ENCODE measurements at places on chromosomes 16 and 17. TPM values are rescaled to one million over a fixed set of nuclear protein-coding genes. Genes with fewer than 3 reads are reported as not detected.
A peak's percentile ranks its signal among the peaks of the same experiment; 100 is the strongest.

- no peak for DNase-seq
These were observed 468.6 kb upstream of the CCL2 start for GRCh38 chr17:33786478-33786877.

GRCh38 chr17:59345476-59345875, 14.0 kb downstream of the YPEL2 start:
- no peak for DNase-seq

GRCh38 chr16:29779474-29779873, 1.4 kb downstream of the ZG16 start:
- DNase-seq = no peak

DNA sequence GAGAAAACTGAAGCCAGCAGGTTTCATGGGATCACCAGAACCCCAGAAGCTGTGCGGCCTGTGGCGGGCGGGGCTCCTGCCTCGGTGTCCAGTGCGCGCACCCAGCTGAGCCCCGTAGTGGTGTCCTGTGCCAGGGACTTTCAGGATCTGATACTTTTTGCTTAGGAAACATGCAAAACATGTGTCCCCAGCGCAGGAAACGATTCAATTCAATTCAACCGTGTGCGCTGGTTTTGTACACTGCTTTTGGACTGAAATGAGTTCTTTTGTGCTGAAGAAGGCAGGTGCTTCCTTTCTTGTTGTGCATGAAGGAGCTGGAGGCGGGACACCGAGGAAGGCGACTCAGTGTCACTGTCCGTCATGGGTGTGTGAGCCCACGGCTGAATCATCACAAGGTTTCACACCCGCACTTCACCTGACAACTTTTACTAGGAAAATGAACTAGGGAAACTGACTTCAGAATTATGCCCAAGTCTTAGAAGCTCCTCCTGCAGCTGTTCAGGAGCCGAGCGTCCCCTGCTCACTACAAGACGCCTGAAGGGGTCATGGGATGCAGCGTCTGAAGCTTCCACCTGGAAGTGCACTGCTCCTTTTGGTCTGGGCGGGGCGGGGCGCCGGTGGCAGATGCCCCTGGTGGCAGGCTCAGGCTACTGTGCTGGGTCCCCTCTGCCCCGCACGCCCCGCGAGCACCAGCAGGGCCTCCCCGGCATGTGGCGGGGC, 31.4 kb upstream of the ZNF750 start:
- DNase-seq = no peak

GRCh38 chr17:80831491-80831890, 160.2 kb upstream of the CHMP6 start:
- no peak for DNase-seq

GRCh38 chr17:11580677-11581076, 17.6 kb upstream of the DNAH9 start:
- no peak for DNase-seq

GRCh38 chr17:65079489-65079900, 23.0 kb upstream of the GNA13 start:
- no peak for DNase-seq

DNA sequence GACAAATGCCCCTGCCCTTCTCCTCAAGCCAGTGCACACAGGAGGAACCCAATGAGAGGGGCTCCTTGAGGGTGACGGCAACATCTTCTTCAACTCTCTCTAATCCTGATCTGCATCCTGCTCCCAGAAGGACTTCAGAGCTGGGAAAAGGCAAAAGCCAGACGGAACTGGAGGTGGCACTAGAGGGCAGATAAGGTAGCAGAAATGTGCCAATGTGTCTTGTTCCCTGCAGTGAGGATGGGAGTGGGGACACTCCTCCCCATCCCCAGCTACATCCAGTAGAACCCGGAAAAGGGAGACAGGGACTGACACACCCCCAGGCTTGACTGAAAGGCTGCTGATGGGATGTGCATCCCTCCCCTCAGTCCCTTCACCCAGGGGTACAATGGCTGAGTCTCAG, 28.5 kb downstream of the SRCIN1 start:
- DNase-seq = no peak

- DNase-seq = no peak
These were observed 2.6 kb downstream of the NMRAL1 start for GRCh38 chr16:4471869-4472268.

DNA sequence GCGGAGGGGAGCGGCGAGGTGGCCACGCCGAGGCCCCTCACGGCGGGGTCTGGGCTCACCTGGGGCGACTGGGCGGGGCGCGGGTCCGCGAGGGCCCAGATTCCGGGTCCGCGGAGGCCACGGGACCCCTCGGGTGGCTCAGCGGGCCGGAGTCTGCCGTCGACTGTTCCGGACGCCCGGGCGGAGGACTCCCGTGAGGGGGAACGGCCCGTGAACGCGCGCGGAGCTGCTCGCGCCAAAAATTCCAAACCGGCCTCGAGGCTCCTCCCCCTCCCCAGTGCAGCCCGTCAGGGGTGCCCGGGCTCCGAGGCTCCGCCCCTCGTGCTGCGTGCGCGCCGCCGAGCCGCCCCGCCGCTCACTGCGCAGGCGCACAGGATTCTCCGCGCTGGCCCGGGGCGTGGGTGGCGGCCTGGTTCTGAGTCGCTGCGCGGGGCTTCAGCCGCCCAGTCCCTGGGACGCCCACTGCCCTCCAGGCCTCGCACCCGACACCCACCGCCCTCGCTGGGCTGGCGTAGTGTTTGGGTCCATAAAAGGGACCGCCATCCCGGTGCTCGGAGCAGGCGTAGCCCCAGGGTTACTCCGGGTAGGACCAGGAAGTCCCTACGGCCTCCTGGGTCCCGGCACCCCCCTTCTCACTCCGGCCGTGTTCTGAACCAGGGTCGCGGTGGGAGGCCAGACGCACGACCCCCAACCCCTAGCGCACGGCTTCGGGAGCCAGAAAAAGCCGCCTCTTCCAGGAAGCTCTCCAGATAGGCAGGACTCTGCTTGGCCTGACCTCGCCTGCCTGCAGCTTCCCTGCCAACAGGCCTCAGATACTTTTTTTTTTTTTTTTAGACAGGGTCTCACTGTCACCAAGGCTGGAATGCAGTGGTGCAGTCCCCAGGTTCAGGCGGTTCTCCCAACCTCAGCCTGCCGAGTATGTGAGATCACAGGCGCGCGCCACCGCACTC, at the start of gene PKMYT1:
TSS of gene PKMYT1 (minus strand) at position 220 of the 950 bp plus-strand sequence. CDS start 789 bp downstream, outside the sequence.
- DNase-seq = peak; percentile 82

- peak; percentile 42 for DNase-seq
These were observed 24.7 kb downstream of the CALB2 start for GRCh38 chr16:71383054-71383773.

DNA sequence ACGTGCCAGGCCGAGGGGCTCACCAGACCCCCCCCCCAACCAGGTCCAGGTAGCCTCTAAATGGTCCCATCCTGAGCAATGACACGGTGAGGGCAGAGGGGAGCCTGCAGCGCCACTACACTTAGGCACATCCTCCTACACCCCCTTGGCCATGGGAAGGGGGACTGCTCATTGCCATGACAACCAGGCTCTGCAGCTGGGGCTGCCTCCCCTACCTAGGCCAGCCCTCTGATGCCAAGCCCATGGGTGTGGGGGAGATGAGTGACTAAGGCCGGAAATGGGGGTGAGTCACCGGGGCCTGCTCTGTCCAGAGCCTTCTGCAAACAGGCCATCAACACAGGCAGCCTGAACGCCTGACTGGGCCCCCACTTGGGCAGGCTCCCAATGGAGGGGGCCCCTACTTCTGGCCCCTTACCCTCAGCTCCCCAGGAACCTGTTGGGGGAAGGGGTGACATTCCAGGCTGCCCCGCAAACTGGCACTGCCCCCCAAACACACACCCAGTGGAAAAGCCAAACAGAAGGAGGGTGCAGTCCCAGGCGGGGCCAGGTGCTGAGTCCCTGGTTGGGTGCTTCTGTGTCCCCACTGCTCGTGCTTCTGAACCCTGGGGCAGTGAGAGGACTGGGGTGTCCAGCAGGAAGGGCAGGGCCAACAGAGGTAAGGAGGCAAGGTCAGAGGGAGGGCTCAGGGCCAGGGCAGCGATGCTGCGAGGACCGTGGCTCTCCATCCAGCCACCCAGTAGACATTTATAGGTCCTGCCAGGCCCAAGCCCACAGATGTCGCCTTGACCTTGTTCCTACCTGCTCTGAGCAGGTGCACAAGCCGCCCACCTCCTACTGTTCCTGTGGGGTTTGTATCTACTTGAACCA, 8.2 kb downstream of the PLCD3 start:
- peak; percentile 90 for DNase-seq

- no peak for DNase-seq
These were observed 3.9 kb upstream of the NXPH3 start for GRCh38 chr17:49571764-49572163.

- DNase-seq = no peak
These were observed at the start of gene OR1A1 for GRCh38 chr17:3207367-3207766. OR1A1 (plus strand) TSS chr17:3207667; CDS start chr17:3215621, 7,954 bp downstream.

DNA sequence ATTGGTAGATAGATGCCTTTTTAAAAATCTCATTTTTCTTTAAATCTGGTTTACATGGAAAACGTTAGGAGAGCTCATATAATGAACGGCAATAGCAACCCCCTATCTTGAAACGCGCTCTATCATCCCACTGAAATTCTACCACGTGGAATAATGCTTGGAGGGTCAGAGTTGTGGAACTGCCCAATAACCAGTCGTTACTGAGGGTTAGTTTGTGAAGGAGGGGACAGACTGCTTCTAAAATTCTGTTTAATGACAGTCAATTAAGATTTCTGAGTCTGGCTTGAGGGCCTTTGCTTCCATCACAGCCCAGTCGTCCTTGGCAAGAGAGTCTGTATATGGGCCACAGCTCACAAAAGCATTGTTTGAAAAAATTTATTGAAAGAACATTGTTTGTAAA, 482 bp downstream of the IRF8 start:
- DNase-seq = no peak

GRCh38 chr16:81708266-81709015, 70.7 kb upstream of the PLCG2 start:
- no peak for DNase-seq

- DNase-seq = no peak
These were observed 9.3 kb upstream of the VPS4A start for GRCh38 chr16:69301861-69302260.

- DNase-seq = no peak
These were observed 482.9 kb upstream of the CDH11 start for GRCh38 chr16:65604771-65605170.

GRCh38 chr16:53566552-53567245, 63.7 kb upstream of the AKTIP start:
- DNase-seq = no peak

GRCh38 chr17:65749479-65749878, 188.0 kb upstream of the AXIN2 start:
- DNase-seq = peak; percentile 18

DNA sequence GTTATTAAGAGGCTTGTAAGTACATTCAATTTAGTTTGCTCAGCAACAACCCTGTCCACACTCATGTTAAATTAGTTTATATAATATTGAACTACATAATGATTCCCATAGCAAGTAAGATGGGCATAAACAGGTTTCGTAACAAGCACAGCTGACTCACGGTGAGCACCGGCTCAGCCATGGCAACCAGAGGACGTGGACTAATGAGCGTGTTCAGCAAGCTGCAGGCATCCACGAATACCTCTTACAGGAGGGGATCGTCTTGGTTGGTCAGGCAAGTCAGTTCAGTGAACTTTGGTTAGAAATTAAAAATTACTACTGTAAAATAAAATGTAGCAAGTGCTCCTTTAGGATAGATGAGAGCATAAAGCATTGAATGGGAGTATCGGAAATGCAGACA, 58.4 kb downstream of the ELAC2 start:
- peak; percentile 49 for DNase-seq

GRCh38 chr17:40986920-40987319, 2.8 kb upstream of the KRT40 start:
- DNase-seq = no peak

DNA sequence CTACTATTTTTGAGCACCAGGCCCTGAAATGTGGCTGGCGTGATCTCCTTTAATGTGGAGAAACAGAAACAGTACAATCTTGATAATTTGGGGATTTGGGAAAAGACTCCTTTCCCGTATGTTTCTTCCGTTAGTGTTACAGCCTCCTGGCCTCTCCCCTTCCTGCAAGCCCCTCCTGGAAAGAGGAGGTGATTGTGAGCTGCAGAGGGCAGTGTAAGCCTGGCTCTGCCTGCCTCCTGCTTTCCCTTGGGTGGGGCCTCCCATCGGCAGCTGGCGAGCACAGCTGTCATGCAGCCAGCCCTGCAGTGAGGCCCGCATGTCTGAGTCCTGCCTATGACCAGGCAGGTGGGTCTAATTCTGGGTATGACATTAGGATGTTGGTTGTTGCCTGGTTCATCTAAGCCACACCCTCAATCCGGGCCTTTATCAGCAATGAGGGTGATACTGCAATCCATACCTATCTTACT, 48.7 kb upstream of the WSB1 start:
- peak; percentile 92 for DNase-seq

DNA sequence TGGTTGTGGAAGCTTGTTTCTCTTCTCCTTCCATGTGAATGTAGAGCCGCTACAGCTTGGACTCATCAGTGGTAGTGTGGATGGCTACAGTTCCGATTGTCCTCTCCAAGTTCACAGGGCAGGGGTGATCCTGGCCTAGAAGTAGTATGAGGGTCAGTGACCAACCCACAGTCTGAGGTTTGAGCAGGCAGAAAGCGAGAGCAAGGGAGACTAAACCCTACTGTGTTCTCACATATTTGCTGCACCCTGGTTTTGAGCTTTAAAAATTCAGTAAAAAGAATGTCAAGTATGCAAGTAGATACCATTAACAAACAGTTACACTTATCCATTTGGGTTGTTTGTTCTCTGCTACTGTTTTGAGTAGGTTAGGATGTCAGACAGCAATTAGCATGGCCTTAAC, 148.9 kb downstream of the MRTFB start:
- no peak for DNase-seq

DNA sequence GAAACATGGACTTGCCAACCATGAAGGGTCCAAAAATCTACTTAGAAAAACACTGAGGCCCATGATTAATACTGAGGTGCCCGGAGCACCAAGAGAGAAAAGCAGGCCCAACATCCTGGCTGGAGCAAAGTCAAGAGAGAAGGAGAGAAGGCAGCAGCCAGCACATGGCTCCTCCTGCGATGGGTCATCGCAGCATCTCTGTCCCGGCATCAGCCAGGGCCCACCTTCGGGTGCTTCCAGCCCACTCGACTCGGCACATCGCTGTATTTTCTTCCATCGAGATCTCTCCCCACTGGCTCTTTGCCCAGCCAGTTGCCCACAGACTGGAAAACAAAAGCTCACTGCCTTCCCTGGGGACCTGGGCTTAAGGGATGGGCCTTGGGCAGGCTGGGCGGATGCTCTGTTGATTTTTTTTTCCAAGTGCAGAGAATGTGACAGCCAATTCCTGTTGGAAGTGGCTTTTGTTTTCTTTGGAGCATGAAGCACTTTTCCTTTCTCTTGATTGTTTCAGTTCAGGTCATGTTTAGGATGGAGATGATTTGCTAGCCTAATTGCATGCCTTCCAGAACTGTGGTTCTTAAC, 58.1 kb downstream of the CYB5B start:
- DNase-seq = peak; percentile 98

GRCh38 chr16:11671271-11671670, 3.0 kb downstream of the SNN start:
- no peak for DNase-seq

GRCh38 chr16:70476272-70477020, 22.1 kb downstream of the FCSK start:
- peak; percentile 82 for DNase-seq

FOXN1 gene
- not detected for total RNA-seq

PPP1R27 gene
- not detected for total RNA-seq

SLC52A1 gene
- total RNA-seq = not detected

IGF2BP1 gene
- total RNA-seq = 5.6 TPM

AXIN2 gene
- total RNA-seq = 1.4 TPM

PIMREG gene
- total RNA-seq = 94.6 TPM

BBS2 gene
- 37.1 TPM for total RNA-seq

LGALS9 gene
- not detected for total RNA-seq

MPO gene
- total RNA-seq = not detected

TNS4 gene
- not detected for total RNA-seq

TBC1D28 gene
- not detected for total RNA-seq

MYOCD gene
- total RNA-seq = 0.06 TPM

ABCC12 gene
- not detected for total RNA-seq

MLKL gene
- total RNA-seq = 10.4 TPM

CACNB1 gene
- 3.8 TPM for total RNA-seq

Data from LHCN-M2 (cell line).